ENCODE measurements at places on chromosomes 11 and 22. TPM values are rescaled to one million over a fixed set of nuclear protein-coding genes. Genes with fewer than 3 reads are reported as not detected.

Gene FGF3
- total RNA-seq, result not detected

Gene FAM83F
- 0.03 TPM for total RNA-seq

Gene NRXN2
- not detected for total RNA-seq

Gene BDNF
- total RNA-seq, result 11.9 TPM

Gene GGTLC2
- total RNA-seq, result not detected

Gene OR2D2
- total RNA-seq, result not detected

Gene TMEM151A
- total RNA-seq, result not detected

Gene MRGPRX4
- total RNA-seq, result 3.9 TPM

Gene UBE2L6
- 51.2 TPM for total RNA-seq

Gene OR51A4
- total RNA-seq, result not detected

Gene MS4A4A
- not detected for total RNA-seq

Gene OR8G1
- total RNA-seq, result not detected

Gene TMEM126B
- total RNA-seq, result 88.7 TPM

Gene PATE2
- not detected for total RNA-seq

Gene SAA1
- 0.69 TPM for total RNA-seq

Gene CREB3L1
- 3.3 TPM for total RNA-seq

Gene ZNRD2
- total RNA-seq, result 137 TPM

Gene C11orf86
- not detected for total RNA-seq

Gene MISFA
- 0.73 TPM for total RNA-seq

Gene BTBD18
- total RNA-seq, result not detected

Gene P2RX6
- 0.45 TPM for total RNA-seq

Gene KRTAP5-10
- total RNA-seq, result not detected

Gene DNHD1
- total RNA-seq, result 3.5 TPM

Gene SNX15
- 23.1 TPM for total RNA-seq

Gene KRTAP5-1
- total RNA-seq, result not detected

Gene GAL3ST1
- not detected for total RNA-seq

Gene TMEM134
- total RNA-seq, result 6.9 TPM

Gene SCO2
- 6.4 TPM for total RNA-seq

Gene GDPD4
- not detected for total RNA-seq

Gene CLNS1A
- total RNA-seq, result 387 TPM

Gene YDJC
- total RNA-seq, result 81.9 TPM

Gene PKP3
- total RNA-seq, result 13.1 TPM

Gene CRYBB3
- total RNA-seq, result not detected

Gene GRK3
- total RNA-seq, result 1.7 TPM

Gene KCNK4
- not detected for total RNA-seq

Gene FAM111B
- total RNA-seq, result 22.5 TPM

Gene TRMT2A
- total RNA-seq, result 94.3 TPM

Gene SLC22A12
- total RNA-seq, result not detected

Gene SELENOM
- total RNA-seq, result 11.0 TPM

Gene MAPK8IP2
- 0.47 TPM for total RNA-seq

Gene CLCF1
- 7.5 TPM for total RNA-seq

Gene ALX4
- total RNA-seq, result not detected

Gene MMP1
- 7.9 TPM for total RNA-seq

Gene FAT3
- total RNA-seq, result 0.27 TPM

Gene OR8A1
- not detected for total RNA-seq

Gene PLCB3
- total RNA-seq, result 50.6 TPM

Gene SYTL2
- total RNA-seq, result 19.6 TPM

Gene ZDHHC24
- 21.5 TPM for total RNA-seq

Gene CCDC73
- total RNA-seq, result 0.03 TPM

Gene CARD18
- total RNA-seq, result not detected

Gene ANGPTL5
- total RNA-seq, result not detected

Gene OR5W2
- not detected for total RNA-seq

Gene INPPL1
- total RNA-seq, result 64.7 TPM
